NCI-H187 (cell line): ENCODE measurements at places on chromosomes 5 and 9.

DNA sequence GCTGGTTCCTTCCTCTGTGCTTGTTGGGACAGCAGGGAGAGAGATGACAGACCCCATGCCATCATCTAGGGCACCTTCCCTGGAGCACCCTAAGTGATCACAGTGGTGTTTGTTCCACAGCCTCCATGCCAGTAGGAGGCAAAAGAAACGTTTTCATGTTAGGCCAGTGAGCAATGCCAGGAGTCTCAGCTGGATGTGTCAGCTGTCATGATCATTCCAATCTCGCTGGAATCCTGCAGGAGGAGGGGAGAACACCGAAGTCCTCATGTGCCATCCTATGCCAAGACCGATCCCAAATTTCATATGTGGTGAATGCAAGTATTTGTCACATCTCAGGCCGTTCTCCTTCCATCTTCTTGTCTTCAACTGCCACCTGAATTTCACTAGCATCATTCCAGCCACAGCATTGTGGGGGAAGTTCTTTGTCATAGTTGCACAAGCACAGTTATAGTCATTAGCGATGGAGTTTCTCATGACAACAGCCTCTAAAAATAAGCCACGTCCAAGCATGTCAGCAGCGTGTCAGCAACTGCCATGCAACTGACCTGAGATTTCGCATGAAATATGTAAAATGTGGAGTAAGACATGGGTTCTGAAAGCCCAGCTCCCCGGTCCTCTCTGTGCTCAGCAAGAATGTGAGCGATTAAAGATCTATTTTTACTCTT lies 97.2 kb upstream of the DNAH5 start:
- DNase-seq: no peak

- DNase-seq: no peak
These were observed 26.4 kb upstream of the ARHGAP26 start for GRCh38 chr5:142743592-142744441.

- DNase-seq: no peak
These were observed 69.0 kb downstream of the UGCG start for GRCh38 chr9:111965566-111966019.

DNA sequence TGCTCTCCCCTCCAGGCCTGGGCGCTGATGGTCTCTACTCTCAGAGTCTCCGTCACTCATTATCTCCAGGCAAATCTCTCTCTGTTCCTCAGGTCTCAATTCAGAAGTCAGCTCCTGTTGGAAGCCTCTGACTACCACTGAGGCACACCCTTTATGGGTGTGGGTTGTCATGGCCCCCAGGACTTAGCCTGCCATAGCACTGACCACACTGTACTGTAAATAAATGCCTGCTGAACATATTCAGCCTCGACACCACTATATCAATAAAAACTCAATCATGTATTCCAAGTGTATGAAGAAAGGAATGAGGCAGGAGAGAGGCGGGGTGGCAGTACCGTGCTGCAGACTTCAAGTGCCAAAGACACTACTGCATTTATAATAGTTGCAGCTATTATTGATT lies 88.9 kb downstream of the PCDH1 start:
- no peak for DNase-seq

DNA sequence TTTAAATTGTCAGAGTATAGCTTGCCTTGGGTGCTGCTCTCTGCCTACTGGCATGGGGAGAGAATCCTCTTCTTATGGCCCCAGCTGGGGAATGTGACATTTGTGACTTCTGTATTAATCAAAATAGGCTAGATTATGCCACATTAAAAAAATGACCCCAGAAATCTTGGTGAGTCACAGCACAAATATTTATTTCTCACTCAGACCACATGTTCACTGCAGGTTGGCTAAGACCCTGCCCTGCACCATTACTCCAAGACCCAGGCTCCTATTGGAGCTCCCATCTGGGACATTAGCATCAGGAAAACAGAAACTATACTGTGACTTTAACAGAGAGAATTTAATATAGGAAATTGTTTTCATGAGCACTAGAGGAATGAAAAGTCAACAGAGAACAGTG lies 16.6 kb upstream of the WHRN start:
- no peak for DNase-seq

GRCh38 chr5:56169281-56169680 lies 63.8 kb downstream of the ANKRD55 start:
- no peak for DNase-seq
